Effector memory CD4-positive, alpha-beta T cell (primary cell): ENCODE measurements at places on chromosomes 3 and 15.

GRCh38 chr3:17733215-17733614 lies 9.2 kb downstream of the TBC1D5 start:
- no peak for DNase-seq

- DNase-seq = no peak
Measured at GRCh38 chr15:85298366-85298765, 82.0 kb upstream of the AKAP13 start.

DNA sequence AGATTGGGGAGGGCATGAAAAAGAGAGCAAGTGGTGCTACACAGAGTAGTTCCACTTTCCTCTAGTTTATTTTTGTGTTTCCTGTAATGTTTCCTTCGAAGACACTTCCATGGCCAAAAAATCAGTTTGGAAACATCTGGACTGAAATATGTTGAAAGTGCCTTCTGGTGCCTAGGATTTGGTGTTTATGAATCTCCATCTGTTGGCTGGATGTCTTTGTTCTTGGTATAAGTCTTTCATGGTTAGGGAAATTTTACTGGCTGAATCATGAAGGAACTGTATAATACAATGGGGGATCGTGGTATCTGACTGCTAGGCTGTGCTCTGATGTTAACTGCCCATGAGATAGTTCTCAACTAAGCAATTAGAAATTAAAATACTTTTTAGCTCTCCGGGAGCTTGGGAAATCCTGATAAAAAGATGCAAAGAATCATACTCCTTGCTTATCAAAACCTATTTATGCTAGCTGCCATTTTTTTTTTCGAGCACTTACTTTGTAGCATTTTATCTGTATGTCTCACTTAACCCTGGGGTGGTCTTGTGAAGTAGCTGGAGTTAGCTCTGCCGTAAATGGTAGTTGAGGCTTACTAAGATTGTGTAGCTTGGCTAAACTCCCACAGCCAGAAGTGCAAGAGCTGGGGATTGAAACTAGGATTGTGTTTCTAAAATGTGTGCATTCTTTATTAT lies 21.9 kb downstream of the AKAP13 start:
- DNase-seq = no peak

DNA sequence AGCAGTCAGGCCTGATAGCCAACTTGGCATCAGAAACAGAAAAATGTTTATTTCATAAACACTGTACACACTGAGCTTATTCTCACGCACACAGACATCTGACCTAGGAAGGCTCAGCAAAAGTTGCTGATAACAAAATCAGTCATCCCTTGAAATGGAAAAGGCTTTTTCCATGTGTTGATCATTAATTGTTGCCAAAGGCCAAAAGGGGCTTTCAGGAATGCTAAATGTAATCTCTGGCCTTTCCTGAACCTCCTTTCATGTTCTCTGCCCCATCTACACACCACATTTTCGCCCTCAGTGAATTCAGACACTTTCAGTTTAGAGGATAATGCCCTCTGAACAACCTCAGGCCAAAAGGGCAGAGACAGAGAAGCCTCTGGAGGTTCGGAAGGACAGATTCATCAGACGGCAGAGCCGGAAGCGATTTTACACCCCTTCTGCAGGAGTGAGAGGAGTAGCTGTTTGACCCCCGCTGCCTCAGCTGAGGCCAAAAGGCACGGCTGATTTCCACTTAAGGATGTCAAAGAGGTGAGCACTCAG lies 14.5 kb downstream of the RTP4 start:
- no peak for DNase-seq

GRCh38 chr3:76310089-76310488 lies 524.7 kb upstream of the ZNF717 start:
- DNase-seq = no peak

DNA sequence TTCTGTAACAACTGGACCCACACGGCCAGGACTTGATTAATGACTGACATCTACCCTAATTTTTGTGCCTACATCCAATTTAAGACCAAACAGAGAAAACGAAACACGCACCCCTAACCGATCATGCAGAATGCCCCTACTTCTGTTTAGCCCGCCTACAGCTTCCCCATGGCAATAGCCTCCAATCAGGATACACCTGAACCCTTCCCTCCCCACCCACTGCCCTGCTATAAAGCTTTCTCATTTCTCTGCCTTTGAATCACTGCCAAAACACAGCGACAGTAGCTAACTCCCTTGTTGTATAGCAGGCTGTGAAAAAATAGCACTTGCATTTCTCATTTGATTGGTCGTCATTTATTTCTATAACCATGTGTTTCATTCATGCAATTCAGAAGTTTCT lies 45.2 kb upstream of the DPPA4 start:
- no peak for DNase-seq

DNA sequence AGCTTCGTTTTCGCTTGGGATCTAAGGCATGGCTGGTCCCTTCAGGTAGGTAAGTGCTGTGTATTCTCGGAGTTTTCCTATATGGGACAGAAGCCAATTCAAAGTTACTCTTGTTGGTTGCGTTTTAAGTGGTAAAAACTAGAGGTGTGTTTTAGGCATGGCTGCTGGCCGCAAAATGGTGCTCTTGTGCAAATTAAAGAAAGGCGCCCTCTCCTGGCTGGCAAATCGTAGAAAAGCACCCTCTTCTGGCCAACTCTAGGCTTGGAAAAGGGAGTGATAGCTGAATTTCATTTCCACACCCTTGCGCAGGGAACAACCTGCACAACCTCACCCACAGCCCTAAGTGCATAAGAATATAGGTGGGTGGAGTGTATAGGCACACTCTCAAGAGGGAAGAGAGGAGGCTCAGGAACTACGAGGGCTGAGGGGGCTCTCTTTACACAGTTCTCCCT lies 23.5 kb downstream of the DRD3 start:
- DNase-seq = no peak

- no peak for DNase-seq
Measured at GRCh38 chr3:58234516-58234931, 3.1 kb upstream of the ABHD6 start.

DNA sequence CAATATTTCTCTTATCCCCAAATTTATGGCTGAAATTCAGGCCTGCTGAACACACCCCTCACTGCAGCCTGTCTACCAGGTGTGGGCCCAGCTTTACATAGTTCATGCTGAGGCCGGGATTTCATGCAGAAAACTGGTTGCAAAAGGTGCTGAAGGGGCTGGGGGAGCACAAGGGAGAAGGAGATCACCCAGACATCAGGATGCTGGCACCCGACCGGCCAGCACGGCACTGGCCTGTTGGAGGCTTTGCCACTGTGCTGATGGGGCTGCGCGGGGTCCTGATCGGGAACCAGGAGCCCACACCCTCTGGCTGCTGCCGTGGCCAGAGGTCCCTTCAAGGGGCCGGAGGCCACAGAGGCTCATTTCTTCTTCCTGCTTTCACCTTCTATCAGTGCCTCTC lies 177.9 kb upstream of the C2CD4B start:
- no peak for DNase-seq

DNA sequence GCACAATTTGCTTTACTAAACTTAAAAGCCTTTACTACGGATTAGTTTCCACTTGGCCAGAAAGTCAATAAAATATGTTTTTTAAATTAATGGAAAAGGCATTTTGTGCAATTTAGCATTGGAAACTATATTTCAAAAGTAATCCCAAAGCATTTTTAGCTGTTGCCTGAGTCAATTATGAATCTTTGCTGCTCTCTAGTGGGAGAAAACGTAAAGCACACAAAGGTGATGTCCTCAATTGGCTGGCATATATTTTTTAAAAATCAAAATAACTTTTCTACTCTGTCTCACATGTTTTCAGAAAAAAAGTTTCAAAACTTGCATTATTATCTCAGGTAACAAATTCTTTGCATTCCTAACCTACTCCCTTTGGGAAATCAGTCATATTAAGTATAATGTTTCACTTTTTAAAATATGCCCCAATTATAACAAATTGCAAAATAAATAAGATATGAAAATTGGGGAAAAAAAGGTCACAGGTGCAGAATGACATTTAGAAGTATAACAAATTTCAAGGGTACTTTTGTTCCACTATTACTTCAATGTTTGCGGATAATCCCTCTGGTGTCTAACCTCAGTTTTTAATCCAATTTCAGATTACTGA lies 47.2 kb upstream of the TEX55 start:
- no peak for DNase-seq

- DNase-seq = no peak
Measured at GRCh38 chr3:148330542-148330941, 367.2 kb upstream of the AGTR1 start.

DNA sequence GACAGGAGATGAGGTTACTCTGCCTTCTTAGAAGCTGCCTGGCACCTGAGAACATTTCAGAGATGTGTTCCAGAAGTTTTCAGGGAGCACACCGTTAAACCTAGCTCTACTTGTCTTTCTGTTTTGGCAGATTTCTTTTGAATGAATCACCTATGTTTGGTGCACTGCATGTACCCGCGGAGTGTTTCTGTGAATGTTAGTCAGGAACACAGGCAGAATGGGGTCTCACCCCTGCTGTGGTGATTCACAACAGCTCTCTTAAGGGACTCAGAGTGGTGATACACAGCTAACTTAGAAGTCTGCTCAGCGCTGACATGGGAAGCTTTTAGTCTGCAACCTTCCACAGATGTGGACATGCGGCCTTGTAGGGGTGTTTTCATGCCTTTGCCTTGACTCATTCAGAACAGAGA lies 24.0 kb downstream of the TSEN2 start:
- DNase-seq = no peak

GRCh38 chr3:2458816-2459215 lies 360.1 kb downstream of the CNTN4 start:
- no peak for DNase-seq

GRCh38 chr3:111972891-111973290 lies 5.9 kb upstream of the ABHD10 start:
- no peak for DNase-seq
